ENCODE measurements at places on chromosomes 6 and 20.

GRCh38 chr6:82118150-82118562, 129.4 kb downstream of the IBTK start:
- no peaks in the 10 kb centered on the region for H3K27me3 ChIP-seq
- no peak overlapping the region for H3K4me3 ChIP-seq
- no peaks in the 10 kb centered on the region for H3K4me1 ChIP-seq
- no peak for DNase-seq
- no peak overlapping the region for H3K27ac ChIP-seq

GRCh38 chr6:41630069-41630468, 8.2 kb upstream of the MDFI start:
- no peak for DNase-seq
- no peak overlapping the region for H3K27ac ChIP-seq
- peaks cover 12% of the 10 kb centered on the region for H3K4me1 ChIP-seq
- H3K36me3 ChIP-seq: no peaks in the 10 kb centered on the region
- H3K27me3 ChIP-seq: no peaks in the 10 kb centered on the region

DNA sequence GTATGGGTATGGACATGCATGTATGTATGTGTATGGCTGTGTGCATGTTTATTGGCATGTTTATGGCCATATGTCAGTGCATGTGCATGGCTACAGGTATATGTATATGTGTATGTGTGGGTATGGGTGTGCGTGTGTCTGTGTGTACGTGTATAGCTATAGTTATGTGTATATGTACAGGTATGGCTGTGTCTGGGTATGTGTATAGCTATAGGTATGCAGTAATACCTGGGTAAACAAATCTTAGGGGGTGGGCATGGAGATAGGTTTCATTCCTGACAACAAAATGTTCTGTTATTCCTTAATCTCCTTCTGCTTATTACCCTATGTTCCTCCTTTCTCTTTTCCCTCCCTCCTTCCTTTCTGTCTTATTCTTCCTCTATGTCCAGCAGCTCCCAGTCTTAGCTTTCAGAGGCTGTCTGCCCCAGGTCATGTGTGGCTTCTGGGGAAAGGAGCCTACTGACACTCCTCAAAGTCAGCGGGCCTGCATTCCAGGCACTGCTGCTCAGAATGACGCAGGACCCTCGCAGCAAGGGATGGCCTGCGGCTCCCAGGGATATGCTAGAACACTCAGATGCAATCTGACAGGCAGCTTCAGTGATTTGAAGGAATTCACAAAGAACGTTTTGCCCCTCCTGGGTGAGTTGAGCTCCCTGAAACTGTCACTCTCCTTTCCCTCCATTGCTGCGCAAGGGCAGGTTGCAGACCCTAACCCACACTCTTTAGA, 139.3 kb upstream of the PHACTR1 start:
- no peak overlapping the region for H3K27ac ChIP-seq
- peaks cover 16% of the 10 kb centered on the region for H3K4me1 ChIP-seq
- DNase-seq: no peak
- no peaks in the 10 kb centered on the region for H3K27me3 ChIP-seq
- H3K36me3 ChIP-seq: no peaks in the 10 kb centered on the region
- no peak overlapping the region for H3K4me3 ChIP-seq

- no peak for DNase-seq
- H3K4me3 ChIP-seq: peak overlapping the region; percentile 79
Measured at GRCh38 chr6:124962639-124963415, 590 bp downstream of the RNF217 start.

DNA sequence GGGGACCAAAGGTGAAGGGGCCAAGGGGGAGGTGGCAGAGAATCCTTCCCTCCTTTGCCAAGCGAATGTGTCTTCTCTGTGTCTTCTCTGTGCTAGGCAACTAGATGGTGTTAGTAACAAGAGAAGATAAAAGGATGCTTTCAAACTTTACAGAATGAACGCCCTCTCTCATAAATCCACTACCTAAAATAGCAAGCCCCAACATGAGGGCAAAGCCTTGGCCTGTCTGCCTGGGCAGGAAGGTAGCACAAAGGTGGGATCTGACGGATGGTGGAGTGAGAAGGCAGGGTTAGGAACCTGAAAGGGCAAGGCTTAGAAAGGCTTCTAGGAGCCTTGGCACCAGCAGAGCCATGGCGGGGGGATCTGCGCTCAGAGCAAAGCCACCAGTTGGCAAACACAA, 13.6 kb upstream of the TGM3 start:
- DNase-seq: no peak
- no peak overlapping the region for H3K4me3 ChIP-seq
- no peaks in the 10 kb centered on the region for H3K4me1 ChIP-seq

GRCh38 chr6:37650071-37650481, 47.6 kb downstream of the MDGA1 start:
- no peak for DNase-seq
- no peak overlapping the region for H3K27ac ChIP-seq
- no peak overlapping the region for H3K4me3 ChIP-seq
- peaks cover 10% of the 10 kb centered on the region for H3K4me1 ChIP-seq

Data from esophagus muscularis mucosa (tissue), 4 donors.